ENCODE measurements at places on chromosomes 16 and 17.

DNA sequence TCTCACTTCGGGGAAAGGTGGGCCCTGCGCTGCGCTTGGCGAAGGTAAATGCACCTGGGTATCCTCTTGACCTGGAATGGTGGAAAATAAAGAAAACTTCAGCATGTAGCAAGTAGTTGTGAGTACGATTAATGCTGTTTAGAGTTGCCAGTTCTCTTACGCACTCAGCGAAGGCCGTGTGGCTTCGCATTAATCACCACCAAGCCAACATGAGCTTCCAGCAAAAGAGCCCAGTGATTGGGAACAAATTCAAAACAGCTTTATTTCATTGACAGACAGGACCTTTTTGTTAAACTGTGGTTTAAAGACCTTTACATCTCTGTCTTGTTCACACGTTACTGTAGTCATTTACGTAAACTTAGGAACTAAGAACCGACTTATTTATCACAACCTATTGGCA lies 531.4 kb downstream of the MAF start:
- no peak for DNase-seq

- no peak for DNase-seq
Measured at GRCh38 chr16:89007371-89008249, 30.6 kb upstream of the CBFA2T3 start.

DNA sequence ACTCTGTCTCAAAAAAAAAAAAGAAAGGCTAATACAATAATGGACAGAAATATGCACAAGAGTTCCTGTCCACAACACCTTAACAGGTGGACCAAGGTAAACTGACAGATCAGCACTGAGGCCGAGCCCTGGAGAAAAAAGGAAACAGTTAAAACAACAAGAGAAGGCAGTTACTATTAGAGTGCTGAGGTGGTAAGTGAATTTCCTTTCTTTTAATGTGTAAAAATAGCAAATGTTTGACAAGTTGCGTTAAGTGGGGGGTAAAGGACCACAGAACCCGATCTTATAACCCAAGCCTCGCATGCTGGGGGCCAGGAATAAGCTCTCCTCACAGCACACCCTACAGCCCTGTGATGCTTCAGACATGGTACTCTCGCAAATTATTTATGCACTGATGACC lies 24.8 kb downstream of the TXNDC11 start:
- DNase-seq = no peak

- DNase-seq = no peak
Measured at GRCh38 chr17:20043021-20043420, 33.9 kb downstream of the SPECC1 start.

Data from CD4-positive, alpha-beta T cell treated with Interleukin-4 for 1 hour (primary cell).